Cardiac muscle cell (in vitro differentiated cells and primary cell): ENCODE measurements at places on chromosomes 3 and 15. TPM values are rescaled to one million over a fixed set of nuclear protein-coding genes. Genes with fewer than 3 reads are reported as not detected.

The SAMMSON gene
- 0.06 TPM in 1 of 2 replicates, not detected in the other for total RNA-seq

The CYP1A1 gene
- 0.28 and 0.45 TPM in 2 replicates for total RNA-seq

The MCTP2 gene
- 0.83 TPM in 1 of 2 replicates, not detected in the other for total RNA-seq

The CLDN16 gene
- total RNA-seq, result 0.18 TPM in 1 of 2 replicates, not detected in the other

The ARIH2 gene
- 89.3 and 116 TPM in 2 replicates for total RNA-seq

The PDZRN3 gene
- 81.9 and 94.7 TPM in 2 replicates for total RNA-seq

The TLE3 gene
- total RNA-seq, result 28.3 and 38.2 TPM in 2 replicates

The CFAP161 gene
- not detected in 2 replicates for total RNA-seq

The GOLGA6D gene
- total RNA-seq, result 0.06 and 0.28 TPM in 2 replicates

The CD200R1 gene
- 0.18 and 0.36 TPM in 2 replicates for total RNA-seq

The SCAANT1 gene
- not detected in 2 replicates for total RNA-seq

The MEX3B gene
- 12.4 and 12.7 TPM in 2 replicates for total RNA-seq

The CCK gene
- total RNA-seq, result 0.39 TPM in 1 of 2 replicates, not detected in the other

The SLC22A13 gene
- total RNA-seq, result 0.07 and 0.39 TPM in 2 replicates

The ZCWPW2 gene
- total RNA-seq, result 0.09 and 0.70 TPM in 2 replicates

The ADAMTS17 gene
- total RNA-seq, result 0.69 and 5.5 TPM in 2 replicates

The SKOR1 gene
- 0.85 and 1.1 TPM in 2 replicates for total RNA-seq

The GTF2E1 gene
- 22.1 and 23.6 TPM in 2 replicates for total RNA-seq

The SERPINI2 gene
- 0.57 TPM in 1 of 2 replicates, not detected in the other for total RNA-seq

The C3orf85 gene
- total RNA-seq, result not detected in 2 replicates

The MAP6D1 gene
- total RNA-seq, result 7.8 and 8.1 TPM in 2 replicates

The TRH gene
- 92.4 and 111 TPM in 2 replicates for total RNA-seq

The OR5H6 gene
- total RNA-seq, result not detected in 2 replicates

The PLA2G4E gene
- total RNA-seq, result 0.06 TPM in 1 of 2 replicates, not detected in the other

The CNTN4 gene
- total RNA-seq, result 5.6 and 16.2 TPM in 2 replicates

The DPPA4 gene
- total RNA-seq, result 0.51 and 1.6 TPM in 2 replicates

The CKMT1A gene
- total RNA-seq, result 1.4 and 5.9 TPM in 2 replicates

The SERINC4 gene
- total RNA-seq, result 0.21 and 0.71 TPM in 2 replicates

The GOLIM4 gene
- 149 and 210 TPM in 2 replicates for total RNA-seq

The RHOV gene
- 0.35 and 1.2 TPM in 2 replicates for total RNA-seq

The LMAN1L gene
- total RNA-seq, result not detected in 2 replicates

The SPATA12 gene
- not detected in 2 replicates for total RNA-seq

The PATL2 gene
- total RNA-seq, result 0.33 TPM in 1 of 2 replicates, not detected in the other

The NCBP2 gene
- total RNA-seq, result 51.8 and 52.9 TPM in 2 replicates

The REC114 gene
- 2.3 and 2.8 TPM in 2 replicates for total RNA-seq

The RPL4 gene
- 3,878 and 4,535 TPM in 2 replicates for total RNA-seq

The GNAT1 gene
- not detected in 2 replicates for total RNA-seq

The SEMA6D gene
- total RNA-seq, result 71.3 and 90.6 TPM in 2 replicates

The NMNAT3 gene
- total RNA-seq, result 5.0 and 16.0 TPM in 2 replicates

The INSYN1 gene
- 9.6 and 15.8 TPM in 2 replicates for total RNA-seq
